ENCODE measurements at places on chromosomes 7 and 10.

GRCh38 chr7:151207804-151208203 is 2.5 kb downstream of the H2BK1 start:
- no peak for DNase-seq

GRCh38 chr10:78035025-78035424 is 1.4 kb downstream of the RPS24 start:
- DNase-seq = no peak

DNA sequence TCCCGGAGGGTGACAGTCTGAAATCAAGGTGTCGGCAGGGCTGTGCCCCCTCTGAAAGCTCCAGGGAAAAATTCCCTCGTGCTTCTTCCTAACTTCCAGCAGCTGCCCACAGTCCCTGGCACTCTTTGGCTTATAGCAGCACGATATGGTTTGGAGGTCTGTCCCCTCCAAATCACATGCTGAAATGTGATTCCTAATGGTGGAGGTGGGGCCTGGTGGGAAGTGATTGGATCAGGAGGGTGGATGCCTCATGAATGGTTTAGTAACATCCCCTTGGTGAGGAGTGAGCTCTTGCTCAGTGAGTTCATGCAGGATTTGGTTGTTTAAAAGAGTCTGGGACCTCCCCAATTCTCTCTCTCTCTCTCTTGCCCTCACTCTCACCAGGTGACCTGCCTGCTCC is 51.1 kb downstream of the GPAM start:
- DNase-seq = no peak

- no peak for DNase-seq
Measured at GRCh38 chr7:84159435-84159834, 35.2 kb downstream of the SEMA3A start.

DNA sequence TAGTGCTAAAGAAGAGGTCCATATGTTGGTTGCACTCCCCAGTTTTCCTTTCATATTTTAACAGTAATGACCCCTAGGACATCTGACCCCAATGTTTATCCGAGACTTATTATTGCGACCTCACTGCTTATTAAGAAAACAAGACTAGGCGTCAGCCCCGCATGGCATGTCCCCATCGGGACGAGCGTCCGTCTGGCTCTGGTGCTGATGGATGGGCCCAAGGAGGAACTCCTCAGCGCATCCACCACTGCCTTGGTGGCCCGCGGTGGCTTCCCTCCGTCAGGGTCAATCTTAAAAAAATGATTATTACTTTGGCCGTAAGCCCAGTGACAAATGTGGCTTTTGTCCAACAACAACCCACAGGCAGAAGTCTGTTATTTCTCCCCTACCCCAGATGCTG is 40.1 kb upstream of the CXCL12 start:
- no peak for DNase-seq

DNA sequence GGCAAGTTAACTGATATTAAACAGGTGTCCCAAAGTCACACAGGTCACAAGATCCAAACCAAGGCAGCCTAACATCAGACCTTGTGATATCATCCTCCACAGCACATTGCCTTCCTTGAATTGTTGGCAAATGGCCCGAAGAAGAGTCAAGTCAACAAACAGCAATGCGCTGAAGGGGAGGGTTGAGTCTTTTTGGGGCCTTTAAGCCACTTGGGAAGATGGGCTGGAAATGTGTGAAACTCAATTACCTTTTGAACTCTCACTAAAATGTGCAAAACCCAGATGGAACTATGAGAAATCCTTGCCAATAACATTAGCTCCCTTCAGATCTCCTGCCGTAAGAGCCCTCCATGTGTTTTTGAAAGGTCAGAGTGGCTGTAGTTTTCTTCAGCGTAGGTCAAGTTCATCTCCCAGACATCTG is 47.9 kb upstream of the STK17A start:
- no peak for DNase-seq

DNA sequence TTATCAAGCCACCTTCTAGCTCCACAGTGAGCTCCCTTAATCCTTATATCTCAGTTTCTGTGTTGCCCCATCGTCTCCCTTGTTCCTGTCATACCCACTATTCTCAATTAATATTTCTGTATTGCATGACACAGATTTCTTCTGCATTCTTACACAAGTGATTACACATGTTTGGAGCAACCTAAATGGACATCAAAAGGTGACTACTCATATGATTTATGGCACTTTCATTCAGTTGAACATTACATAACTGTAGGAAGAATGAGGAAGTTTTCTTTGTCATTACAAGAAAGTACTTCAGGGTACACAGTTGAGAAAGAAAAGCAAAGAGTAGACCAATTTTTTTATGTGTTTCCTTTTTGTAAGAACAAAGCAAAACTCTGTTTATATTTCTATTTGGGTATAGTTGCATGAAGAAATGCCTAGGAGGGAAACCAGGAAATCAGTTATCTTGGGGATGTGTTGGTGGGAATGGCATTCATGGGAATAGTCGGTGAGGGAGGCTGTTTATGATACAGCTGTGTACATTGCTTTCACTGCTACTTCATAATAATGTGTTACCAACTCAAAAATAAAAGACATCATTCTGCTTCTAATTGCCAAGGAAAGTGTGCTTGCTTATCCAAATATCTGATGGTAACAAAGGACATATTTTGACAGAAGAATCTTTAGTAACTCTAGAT is 23.6 kb upstream of the PRSS37 start:
- no peak for DNase-seq

- no peak for DNase-seq
Measured at GRCh38 chr7:95517458-95517857, 31.7 kb downstream of the ASB4 start.

GRCh38 chr10:24751716-24752115 is 28.0 kb upstream of the ARHGAP21 start:
- DNase-seq = no peak

GRCh38 chr7:154096-154799 is 38.1 kb upstream of the FAM20C start:
- no peak for DNase-seq

- DNase-seq = no peak
Measured at GRCh38 chr10:79223091-79224048, 123.9 kb upstream of the PPIF start.

DNA sequence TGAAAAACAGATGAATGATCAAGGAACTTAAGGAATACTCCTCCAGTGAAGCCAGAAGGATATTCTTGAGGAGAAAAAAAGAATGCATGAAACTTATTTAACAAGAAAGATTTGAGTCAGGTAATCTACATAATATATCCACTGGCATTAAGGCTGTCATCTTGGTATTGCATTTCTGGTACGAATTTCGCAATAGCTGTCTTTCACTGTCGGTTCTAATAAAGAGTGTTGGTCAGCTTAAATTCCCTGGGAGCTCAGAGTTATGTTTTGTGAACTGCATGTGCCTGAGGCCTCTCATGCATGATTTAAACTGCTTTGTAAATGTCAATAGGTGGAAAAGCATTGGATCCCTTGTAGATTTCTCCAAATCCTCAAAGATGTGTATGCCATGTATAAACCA is 565.3 kb upstream of the GALNT17 start:
- no peak for DNase-seq

- DNase-seq = no peak
Measured at GRCh38 chr7:134203186-134203889, 76.2 kb downstream of the LRGUK start.

- DNase-seq = no peak
Measured at GRCh38 chr10:61642150-61642571, 20.6 kb upstream of the CABCOCO1 start.

- no peak for DNase-seq
Measured at GRCh38 chr10:51624013-51624412, 75.4 kb downstream of the CSTF2T start.

- DNase-seq = no peak
Measured at GRCh38 chr7:2698581-2699288, 10.7 kb downstream of the AMZ1 start.

GRCh38 chr7:111982133-111982532 is 224.1 kb downstream of the DOCK4 start:
- DNase-seq = no peak

DNA sequence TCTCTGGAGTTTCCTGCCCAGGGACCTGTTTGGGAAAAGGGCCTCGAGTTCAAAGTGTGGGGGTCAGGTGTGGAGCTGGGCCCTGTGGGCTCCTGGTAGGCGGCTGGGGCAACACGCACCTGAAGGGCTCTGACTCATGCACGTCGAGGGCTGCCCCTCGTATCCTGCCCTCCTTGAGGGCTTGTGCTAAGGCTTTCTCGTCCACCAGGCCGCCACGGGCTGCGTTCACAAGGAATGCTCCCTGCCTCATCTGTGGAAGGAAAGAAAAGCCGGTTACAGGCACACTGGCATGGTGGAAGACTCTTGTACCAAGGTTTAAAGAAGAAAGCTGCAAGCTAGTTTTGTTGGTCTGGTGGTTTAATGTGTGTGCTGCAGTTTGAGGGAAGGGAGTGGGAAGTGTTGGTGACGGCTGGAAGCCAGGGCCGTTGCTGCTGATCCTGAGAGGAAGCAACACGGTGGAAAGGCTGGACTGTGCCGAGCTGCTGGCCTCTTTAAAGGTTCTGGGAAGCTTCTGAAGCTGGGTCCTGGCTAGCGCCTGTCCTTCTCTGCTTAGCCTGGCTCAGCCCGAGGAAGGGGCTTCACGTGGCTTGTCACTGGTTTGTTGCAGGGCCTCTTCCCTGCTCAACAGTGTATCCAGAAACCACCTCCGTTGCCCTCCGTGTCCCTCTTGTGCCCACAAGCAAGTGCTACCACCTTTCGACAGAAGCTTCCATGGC is 52.0 kb downstream of the ZRANB1 start:
- no peak for DNase-seq

DNA sequence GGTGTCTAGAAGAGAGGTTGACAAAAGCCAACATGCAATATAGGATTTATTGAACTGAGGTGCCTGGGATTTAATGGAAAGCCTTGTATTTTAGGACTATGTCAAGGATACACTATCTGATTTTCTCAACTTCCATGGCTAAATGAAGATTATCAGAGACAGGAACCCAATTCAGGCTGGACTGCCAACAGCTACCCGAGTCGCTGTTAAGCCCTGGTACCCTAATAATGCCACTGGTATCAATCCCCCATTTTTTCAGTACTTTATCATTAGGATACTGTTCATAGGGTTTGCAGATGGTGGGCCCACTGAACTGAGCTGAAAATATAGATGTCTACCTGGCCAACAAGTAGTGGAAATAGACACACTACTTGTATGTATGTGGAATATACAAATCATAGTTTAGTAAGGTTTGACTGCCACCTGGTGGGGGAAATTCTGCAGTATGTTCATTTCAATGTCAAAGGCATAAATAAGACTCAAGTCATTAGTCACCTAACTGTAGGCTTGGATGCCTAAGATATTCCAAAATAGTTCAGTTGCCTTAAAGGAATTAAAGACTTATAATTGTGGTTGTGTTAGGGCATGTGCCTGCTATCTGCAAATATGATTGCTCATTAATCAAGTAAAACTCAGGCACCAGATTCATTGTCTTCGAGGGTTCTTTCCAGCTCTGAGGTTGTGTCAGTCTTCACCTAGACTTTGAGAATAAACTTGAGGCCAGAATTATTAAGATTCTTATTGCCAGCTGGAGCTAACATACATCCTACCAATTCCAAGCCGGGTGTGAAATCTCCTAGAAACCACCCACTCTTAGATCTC is 34.1 kb upstream of the NOBOX start:
- DNase-seq = no peak

GRCh38 chr7:127888411-127888810 is 142.8 kb downstream of the LRRC4 start:
- DNase-seq = no peak

- DNase-seq = no peak
Measured at GRCh38 chr10:67812007-67812406, 26.0 kb downstream of the DNAJC12 start.

- DNase-seq = no peak
Measured at GRCh38 chr7:13920053-13920697, 69.3 kb downstream of the ETV1 start.

DNA sequence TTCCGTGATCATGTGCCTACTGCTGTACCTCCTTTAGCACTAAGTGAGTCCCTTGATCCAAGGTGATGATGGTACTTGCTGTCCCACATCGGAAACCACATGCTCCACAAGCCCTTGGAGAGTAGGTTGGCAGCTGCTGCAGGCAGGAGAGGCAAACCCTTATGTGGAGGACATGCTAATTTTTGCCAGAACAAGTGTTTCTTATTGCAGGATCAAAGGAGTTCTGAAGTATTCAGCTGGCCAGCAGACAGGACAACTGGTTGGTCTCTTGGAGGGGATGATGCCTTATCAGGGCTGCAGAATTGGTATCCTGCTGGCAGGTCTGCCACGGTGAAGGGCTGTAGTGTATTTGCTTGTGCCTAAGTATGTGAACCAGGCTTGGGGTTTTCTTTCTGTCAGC is 36.8 kb downstream of the NACAD start:
- DNase-seq = no peak

DNA sequence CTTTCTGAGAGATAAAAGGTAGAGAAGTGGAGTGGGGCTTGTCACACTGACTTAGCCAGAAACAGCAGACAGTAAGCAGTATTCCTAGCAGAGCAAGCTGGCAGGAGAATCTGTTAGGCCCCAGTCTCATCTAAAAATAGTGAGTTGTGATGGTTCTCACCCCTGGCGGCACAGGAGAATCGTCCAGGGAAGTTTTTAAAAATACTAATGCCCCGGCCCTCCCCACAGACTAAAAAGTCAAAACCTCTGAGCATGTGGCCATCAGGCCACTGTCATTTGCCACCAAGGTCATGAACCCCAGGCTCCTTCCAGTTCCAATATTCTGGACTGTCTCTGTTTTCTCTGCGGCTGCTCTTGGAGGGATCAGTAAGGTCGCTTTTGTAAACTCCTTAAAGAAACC is 34.0 kb downstream of the LYZL1 start:
- DNase-seq = no peak
